ENCODE measurements at places on chromosomes 3 and 15. TPM values are rescaled to one million over a fixed set of nuclear protein-coding genes. Genes with fewer than 3 reads are reported as not detected.

DNA sequence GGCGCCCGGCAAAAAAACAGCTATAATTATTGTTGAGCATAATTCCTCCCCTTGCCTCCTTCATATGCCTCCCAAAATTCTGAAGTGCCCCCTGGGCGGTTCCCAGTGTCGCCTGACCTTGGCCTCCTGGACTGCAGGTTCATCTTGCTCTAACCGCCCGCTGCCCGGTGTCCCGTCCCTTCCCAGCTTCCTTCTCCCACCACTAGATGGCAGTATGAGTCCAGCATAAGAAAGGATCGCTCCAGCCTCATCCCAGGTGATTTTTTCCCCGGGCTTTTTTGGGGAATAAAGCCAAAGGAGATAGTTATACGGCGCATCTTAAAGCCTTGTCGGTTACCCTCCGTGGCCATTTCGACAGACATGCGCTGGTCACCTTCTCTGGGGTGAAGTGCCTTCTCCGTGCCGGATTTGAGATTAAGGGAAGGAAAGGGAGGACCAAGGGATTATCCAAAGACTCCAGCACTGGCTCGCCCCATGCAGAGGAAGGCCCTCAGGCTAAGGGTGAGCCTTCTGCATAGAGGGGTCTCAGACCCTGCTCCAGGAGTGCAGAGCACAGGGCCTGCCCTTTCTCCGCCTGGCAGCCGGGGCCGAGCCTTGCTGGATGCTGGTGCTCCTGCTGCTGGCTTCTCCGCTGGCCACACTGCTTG, 45.8 kb upstream of the TRA2B start:
- DNase-seq, result peak; percentile 79

Gene FETUB
- not detected for total RNA-seq

DNA sequence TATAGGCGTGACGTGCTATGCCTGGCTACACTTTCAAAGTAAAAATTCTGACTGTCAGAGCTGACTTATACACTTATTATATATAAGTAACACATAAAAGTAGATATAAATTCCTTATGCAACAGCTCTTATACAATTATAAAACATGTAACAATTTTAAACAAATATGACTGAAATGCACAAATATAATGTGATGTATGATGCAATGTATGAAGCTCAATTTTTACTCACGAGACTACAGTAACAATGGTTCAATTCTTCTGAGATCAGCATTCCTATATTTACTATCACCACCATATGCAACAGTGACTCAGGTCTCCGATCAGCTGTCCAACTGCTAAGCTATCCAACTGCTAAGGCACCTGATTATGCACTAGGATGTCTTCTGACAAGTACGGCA, 8.2 kb downstream of the BNIP2 start:
- no peak for DNase-seq

GRCh38 chr15:70701171-70701570, 62.2 kb downstream of the UACA start:
- DNase-seq, result no peak

DNA sequence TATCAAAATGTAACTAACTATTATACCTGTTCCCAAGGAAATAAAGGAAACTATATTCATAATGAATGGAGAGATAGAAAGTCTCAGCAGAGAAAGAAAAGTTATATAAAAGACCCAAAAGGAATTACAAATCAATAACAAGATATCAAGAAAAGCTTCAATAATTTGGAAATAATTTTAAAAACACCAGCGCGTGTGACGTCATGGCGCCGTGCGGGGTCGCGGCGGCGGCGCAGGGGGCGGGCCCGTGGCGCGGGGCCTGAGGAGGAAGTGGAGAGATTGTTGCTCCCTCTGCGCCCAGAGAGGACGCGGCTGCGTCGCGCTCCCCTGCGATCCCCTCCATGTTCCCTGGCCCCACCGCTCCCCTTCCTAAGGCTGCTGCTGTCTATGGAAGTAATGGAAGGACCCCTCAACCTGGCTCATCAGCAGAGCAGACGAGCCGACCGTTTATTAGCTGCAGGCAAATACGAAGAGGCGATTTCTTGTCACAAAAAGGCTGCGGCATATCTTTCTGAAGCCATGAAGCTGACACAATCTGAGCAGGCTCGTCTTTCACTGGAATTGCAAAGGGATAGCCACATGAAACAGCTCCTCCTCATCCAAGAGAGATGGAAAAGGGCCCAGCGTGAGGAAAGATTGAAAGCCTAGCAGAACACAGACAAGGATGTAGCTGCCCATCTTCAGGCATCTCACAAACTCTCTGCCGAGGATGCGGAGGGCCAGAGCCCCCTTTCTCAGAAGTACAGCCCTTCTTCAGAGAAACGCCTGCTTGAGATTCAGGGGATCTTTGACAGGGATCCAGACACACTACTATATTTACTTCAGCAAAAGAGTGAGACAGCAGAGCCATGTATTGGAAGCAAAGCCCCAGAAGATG, 4.1 kb downstream of the XCR1 start:
- DNase-seq, result no peak

Data from NCI-H460 (cell line).